Substantia nigra (tissue), 51 donors: ENCODE measurements at places on chromosomes 16 and 17.

- DNase-seq, result no peak
These were observed 330.7 kb upstream of the ASIC2 start for GRCh38 chr17:33623841-33624240.

DNA sequence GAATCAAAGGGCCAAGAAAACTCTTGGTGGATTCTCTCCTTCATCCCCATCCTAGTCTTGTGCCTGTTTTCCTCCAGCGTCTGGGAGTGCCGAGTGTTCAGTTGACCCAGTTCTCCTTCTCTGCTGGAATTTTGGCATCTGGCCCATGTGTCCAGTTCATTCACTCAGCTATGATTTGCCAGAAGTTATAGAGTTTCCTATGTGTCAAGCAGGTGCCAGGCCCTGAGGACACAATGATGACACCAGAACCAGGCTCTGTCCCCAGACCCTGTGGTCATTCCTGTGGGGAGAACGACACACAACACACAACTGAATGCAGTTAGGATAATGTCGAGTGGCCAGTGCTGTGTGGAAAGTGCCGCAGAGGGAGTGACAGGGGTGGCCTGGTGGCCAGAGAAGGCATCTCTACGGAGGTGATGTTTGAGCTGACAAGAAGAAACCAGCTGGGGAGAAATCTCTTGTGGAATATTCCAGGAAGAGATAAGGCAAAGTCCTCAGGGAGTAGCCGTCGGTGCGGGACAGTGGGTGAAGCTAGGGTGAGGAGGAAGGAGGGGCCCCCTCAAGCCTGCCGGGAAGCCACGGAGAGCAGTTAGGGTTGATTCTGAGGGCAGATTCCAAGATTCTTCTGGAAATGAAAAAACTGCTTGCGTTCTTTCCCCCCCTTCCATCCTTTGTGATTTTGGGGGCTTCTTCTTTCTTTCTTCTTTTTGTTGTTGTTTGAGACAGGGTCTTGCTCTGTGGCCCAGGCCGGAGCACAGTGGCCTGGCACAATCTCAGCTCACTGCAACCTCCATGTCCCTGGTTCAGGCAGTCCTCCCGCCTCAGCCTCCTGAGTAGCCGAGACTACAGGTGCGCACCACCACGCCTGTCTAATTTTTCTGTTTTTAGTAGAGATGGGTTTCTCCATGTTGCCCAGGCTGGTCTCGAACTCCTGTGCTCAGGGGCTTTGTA is 35.8 kb upstream of the IL34 start:
- DNase-seq, result no peak

DNA sequence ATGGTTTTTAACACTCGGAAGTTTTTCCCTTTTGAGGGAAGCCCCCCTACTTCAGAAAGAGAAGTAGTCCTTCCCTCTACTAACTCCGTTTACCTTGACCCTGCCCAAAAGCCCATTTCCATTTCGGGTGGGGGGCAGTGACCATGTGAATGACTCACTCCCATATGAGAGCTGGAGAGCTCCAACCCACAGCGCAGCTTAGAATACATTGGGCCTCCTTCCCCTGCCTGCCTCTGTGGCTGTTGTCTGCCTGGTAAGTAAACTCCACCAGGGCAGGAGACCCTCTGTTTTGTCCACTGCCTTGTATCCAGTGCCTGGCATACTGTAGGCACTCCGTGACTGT is 985 bp downstream of the SGSM2 start:
- no peak for DNase-seq

- no peak for DNase-seq
These were observed 164.3 kb upstream of the FOXF1 start for GRCh38 chr16:86346034-86346433.

DNA sequence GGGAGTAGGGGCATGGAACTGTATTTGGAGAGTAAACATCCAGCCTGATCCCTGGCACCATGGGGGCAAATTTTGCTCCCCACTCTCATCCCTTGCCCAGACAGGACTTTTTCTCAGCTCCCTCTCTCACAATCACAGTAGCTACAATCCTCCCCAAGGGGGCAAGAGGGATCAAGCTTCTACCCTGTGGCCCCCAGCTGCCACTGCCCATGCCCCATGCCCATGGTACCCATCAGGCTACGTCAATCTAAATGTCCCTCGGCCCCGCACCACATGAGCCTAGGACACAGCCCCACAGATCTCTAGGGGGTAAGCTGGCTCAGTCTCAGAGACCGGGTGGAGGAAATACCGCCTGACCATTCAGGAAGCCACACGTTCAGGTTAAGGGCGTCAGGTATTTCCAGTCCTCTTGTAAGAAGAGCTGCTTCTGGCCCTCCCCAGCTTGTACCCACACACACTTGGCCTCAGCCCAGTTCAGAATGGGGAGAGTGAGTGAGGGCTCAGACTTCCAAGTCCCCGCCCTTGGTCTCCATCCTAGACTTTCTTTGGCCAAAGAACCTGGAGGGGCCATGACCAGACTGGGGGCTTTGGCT is 1.8 kb downstream of the CACNB1 start:
- DNase-seq, result no peak

DNA sequence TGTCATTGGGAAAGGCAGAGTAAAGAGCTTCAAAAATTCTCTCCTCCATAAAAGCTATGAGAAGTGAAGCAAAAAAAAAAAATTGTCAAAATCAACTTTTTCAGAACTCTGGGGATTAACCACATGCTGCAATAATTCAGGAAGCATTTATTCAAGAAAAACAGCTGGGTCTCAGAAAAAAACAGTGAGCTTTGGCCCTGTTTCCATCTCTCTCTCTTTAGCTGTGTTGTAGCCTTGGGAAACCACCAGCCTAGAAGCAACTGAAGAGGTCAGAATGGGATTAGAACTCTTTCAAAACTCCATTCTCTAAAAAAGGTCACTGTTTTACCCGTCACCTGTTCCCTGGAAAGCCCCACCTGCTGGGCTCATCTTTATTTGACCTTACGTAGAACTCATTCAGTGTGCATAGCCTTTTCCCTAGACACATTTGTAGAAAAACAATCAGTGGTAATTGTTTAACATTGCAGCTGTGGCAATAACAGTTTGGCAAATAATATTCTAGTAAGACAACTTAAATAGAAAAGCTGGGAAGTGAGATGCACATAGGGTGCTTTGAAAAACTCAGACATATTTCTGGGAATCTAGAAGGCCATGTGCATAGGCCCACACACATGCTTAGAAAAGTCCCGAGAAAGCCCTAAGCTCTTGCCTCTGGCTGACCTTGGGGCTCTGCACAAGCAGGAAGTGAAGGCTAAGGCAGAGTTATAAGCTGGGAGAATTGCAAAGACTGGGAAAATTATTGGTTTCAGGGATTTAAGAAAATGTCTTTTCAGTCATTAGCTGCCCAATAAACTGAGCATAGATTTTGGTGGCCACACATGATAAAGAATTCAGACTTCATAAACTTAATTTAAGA is 18.0 kb downstream of the SLC5A11 start:
- DNase-seq, result no peak

- DNase-seq, result no peak
These were observed 11.6 kb upstream of the CBFB start for GRCh38 chr16:67017421-67017750.

GRCh38 chr16:70576431-70577255 is 53.0 kb downstream of the SF3B3 start:
- DNase-seq, result no peak

DNA sequence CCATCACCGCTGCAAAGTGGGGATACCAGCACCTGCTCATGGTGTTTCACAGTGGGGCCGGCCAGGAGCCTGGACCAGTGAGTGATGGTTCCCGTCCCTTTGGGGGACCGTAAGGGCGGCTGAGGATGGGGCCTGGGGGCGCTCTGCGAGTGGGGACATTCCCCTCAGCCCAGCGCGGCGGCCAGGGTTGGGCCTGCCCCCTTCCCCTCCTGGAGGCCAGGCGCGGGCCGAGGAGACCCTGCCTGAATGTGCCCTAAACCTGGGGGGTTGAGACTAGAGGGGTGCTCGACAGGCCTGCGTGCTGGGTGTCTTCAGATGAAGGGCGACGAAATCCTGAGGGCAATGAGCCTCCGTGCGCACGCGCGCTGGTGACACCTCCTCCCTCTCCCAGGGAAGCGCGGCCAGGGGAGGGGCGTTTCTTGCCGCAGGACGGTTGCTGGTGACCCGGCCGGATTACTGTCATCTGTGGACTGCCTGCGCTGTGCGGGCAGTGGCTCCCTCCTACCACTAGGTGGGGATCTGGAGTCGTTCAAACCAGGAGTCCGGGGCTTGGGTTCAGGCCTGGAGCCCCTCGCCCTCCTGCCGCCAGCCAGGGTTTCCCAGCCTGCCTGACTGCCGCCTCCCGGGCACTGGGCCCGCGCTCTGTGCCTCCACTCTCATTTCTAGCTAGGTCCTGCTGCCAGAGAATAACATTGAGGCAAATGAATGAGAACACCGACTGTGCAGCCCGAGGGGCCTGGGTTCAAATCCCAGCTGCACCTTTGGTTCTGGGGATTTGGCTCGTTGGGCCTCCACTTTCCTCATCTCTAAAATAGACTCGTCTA is 17.1 kb downstream of the TBX2 start:
- DNase-seq, result no peak

DNA sequence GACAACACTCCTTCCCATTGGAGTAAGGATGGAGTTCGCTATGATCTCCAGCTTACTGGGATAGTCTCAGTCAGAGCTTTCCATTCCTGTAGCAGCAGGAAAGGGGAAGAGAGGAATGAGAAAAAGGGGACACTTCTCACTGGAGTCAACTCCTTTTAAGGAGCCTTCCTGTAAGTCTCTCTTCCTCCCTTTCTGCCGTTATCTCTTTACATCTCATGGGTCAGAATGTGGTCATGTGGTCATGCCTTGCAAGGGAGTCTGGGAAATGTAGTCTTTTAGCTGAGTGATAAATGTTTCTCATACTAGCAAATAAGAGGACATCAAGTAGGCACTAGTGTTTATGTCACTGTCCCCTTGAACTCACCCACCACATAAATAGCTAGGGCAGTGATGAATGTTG is 227.3 kb downstream of the HAPSTR1 start:
- no peak for DNase-seq

DNA sequence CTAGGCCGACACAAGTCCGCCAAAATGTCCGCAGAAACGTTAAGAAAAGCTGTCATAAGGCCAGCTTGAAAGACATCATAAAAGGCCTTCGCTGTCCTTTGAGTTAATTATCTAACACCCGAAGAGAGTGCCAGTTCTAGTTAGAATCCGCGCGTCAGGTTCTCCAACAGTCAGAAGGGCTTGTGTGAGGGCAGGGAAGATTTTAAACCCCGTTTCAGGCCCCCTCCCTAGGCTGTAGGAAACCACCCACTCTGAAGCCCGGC is 729 bp upstream of the CLTC start:
- no peak for DNase-seq

DNA sequence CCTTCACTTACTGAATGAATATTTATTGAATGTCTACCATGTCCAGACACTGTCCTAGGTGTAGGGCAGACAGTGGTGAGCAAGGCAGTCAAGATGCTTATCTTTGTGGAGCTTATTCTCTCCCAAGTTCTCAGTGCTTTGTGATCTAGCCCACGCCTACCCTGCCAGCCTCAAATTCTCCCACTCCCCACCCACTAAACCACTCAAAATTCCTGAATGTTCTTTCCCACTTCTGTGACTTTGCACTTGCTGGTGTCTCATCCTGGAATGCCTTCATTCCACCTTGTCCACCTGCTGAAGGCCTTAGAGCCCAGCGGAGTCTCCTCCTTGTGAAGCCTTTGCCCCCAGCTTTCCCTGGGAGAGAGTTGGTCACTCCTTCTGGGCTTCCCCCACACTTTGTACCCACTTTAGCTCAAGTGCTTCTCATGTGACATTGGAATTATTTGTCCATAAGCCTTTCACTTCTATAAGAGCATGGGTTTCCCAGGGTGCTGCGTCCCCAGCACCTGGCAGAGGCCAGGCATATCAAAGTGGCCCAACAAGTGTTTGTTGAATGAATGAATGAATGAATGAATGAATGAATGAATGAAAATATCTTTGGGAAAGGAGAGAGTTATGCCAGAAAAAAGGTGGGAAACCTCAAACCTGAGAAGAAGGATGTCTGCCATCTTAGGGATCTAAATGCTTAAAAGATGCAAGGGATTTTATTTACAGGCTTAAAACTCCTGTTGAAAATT is 23.0 kb downstream of the CCDC182 start:
- no peak for DNase-seq
